ENCODE measurements at places on chromosomes 3 and 15.

DNA sequence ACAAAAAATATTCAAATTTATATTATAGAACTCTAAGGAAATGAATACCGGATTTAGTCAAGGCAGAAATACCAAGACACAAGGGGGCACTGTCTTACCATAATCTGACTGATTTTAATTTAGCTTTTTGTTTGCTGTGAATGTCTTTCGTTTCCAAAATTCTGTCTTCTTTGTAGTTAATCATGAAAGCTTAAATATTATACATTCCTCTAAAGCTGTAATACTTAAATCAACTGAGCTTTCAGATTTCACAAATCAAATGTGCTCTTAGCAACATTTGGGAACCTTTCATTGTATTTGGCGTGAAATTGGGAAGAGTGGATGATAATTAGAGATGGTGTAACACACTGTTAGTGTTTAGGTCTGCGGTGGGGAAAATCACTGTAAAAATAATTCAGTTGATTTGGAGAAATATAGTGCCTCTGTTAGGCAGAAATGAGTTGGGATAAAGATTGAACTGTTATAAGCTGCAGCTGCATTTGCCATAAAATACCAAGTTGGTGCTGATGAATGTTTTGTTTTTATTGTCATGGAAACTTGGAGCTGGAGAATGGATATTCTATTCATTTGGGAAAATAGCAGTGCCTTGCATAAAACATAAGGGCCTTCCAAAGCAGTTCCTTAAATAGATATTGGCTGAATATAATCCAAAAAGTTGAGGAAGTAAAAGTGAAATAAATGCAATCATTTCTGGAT lies 228.2 kb downstream of the TCF12 start:
- peak; percentile 84 for DNase-seq

GRCh38 chr3:152893647-152894046 lies 58.7 kb downstream of the P2RY1 start:
- DNase-seq: no peak

GRCh38 chr15:51335538-51336410 lies 2.6 kb downstream of the CYP19A1 start:
- DNase-seq: no peak

- DNase-seq: no peak
Observed at GRCh38 chr3:14166877-14167603, 11.4 kb downstream of the XPC start.

- DNase-seq: peak; percentile 86
Observed at GRCh38 chr3:15796771-15797641, 773 bp downstream of the ANKRD28 start.
